ENCODE measurements at places on chromosomes 2 and 18. TPM values are rescaled to one million over a fixed set of nuclear protein-coding genes. Genes with fewer than 3 reads are reported as not detected.

GRCh38 chr2:74045454-74045853 lies 60.7 kb downstream of the TET3 start:
- DNase-seq = no peak
- peaks cover 9% of the 10 kb centered on the region for H3K36me3 ChIP-seq
- peaks cover 33% of the 10 kb centered on the region for H3K4me1 ChIP-seq
- no peaks in the 10 kb centered on the region for H3K27me3 ChIP-seq
- no peak overlapping the region for H3K4me3 ChIP-seq
- H3K27ac ChIP-seq = no peak overlapping the region

GRCh38 chr2:158191076-158191895 lies 89.6 kb downstream of the UPP2 start:
- H3K27me3 ChIP-seq = peaks cover 29% of the 10 kb centered on the region
- no peak overlapping the region for H3K4me3 ChIP-seq
- peaks cover 25% of the 10 kb centered on the region for H3K4me1 ChIP-seq
- peak; percentile 66 for DNase-seq

SLC14A1 gene
- total RNA-seq = 0.74 TPM

GRCh38 chr2:1026141-1026540 lies 75.5 kb downstream of the SNTG2 start:
- H3K36me3 ChIP-seq = no peaks in the 10 kb centered on the region
- no peak overlapping the region for H3K27ac ChIP-seq
- no peaks in the 10 kb centered on the region for H3K4me1 ChIP-seq
- no peak overlapping the region for H3K4me3 ChIP-seq
- no peaks in the 10 kb centered on the region for H3K27me3 ChIP-seq
- DNase-seq = no peak

DNA sequence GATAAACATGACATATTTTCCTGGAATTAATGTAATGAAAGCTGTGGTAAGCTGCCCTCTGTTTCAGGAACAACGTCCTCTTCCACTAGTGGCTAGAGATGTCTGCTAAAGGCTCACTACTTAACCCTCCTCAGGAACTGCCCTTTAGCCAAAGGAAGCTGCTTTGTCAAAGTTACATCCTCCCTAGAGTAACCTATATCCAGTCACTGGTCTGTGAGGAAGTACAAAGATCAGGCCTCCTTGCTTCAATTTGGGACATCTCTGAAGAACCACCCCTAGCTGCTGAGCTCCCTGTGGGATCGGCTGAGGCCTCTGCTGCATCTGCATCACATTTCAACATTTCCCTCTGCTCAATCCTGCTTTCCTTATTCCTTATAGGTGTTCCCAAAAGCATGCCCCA lies 107.8 kb downstream of the PRELID3A start:
- no peaks in the 10 kb centered on the region for H3K27me3 ChIP-seq
- no peaks in the 10 kb centered on the region for H3K4me1 ChIP-seq
- H3K4me3 ChIP-seq = no peak overlapping the region
- no peak overlapping the region for H3K27ac ChIP-seq
- DNase-seq = no peak
- H3K36me3 ChIP-seq = no peaks in the 10 kb centered on the region

DNA sequence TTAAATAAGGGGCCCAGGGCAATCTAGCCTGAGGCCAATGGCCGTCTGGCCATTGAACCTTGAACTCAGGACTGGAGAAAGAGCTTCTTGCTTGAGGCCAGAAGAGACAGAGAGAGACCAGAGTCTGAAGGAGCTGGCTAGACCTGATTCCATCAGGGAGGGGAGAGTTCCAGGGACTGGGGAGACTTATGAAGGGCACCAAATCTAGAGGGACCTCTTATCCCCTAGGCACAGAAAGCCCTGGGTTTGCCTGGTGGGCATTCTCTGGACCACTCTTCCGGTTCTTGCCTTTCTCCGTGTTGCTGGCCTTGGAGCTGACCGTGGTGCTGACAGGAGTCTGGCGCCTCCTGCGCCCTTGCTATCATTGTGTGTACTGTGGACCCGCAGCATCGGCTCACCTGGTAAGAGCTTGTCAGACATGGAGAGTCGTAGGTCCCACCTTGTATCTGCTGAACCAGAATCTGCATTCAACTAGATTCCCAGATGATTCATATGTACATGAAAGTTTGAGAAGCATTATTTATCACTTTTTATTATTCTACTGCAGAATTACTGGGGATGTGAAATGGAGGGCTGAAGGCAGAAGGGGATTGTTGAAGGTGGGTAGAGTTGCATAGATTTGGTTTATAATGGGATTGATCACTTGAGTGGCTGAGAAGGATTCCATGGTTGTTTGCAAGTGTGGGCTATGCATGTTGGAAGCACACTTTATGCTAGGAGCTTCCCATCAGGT lies 4.3 kb upstream of the TRPM8 start:
- no peaks in the 10 kb centered on the region for H3K4me1 ChIP-seq
- H3K27ac ChIP-seq = no peak overlapping the region
- DNase-seq = peak; percentile 46
- H3K4me3 ChIP-seq = no peak overlapping the region
- peaks cover 3% of the 10 kb centered on the region for H3K27me3 ChIP-seq

DNA sequence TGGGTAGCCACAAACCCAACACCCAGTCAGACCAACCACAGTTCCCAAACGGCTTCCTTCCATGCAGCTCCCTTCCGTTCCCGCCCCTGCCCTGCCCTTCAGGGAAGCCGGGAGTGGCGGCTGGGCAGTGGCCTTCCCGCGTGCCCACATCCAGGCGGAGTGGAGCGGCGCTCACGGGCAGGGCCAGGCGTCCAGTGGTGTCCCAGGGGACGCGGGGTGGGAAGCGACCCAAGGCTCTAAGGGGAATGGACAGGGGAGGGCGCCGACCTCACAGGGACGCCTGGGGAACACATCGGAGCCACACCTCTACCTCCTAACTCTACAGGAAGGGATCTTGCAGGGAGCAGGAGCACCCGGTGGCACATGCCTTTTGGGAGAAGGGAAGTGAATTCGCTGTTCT lies 225.9 kb upstream of the MGAT5 start:
- no peaks in the 10 kb centered on the region for H3K36me3 ChIP-seq
- H3K4me1 ChIP-seq = no peaks in the 10 kb centered on the region
- no peak for DNase-seq

PRSS56 gene
- total RNA-seq = not detected

DNA sequence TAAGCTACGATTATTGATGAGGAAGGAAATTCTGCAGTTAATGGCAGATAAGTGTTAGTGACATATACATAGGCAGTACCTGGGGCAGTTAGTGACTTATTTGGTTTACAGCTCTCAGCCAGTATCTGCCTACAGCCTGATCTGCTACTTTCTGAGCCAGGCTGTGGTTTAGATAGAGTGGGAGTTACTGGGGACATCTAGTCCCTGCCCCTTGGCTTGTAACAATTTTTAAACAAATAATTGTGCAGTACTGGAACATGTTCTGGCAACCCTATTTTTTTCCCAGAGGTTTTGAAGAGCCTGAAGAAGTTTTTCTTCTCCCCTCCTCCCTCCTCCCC lies 2.3 kb downstream of the KIF5C start:
- peaks cover 9% of the 10 kb centered on the region for H3K4me1 ChIP-seq
- DNase-seq = no peak
- peaks cover 6% of the 10 kb centered on the region for H3K36me3 ChIP-seq
- peaks cover 10% of the 10 kb centered on the region for H3K27me3 ChIP-seq

INPP5D gene
- total RNA-seq = 50.9 TPM

DNA sequence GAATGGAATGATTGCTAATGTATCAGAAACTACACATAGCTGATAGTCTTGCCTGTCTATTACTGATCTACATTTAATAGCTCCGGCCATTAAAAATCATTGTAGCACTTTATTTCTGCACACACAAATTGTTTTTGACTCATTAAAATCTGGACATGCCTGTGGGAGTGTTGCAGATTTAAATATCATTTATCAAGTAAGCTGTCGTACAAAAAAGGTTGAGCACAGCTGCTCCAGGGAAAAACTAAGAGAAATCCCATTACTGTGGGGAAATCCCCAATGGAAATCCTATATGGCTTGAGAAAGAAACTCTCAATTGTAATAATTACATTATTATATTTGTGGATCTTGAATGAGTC lies 99.6 kb upstream of the CERS6 start:
- H3K27me3 ChIP-seq = no peaks in the 10 kb centered on the region
- H3K36me3 ChIP-seq = no peaks in the 10 kb centered on the region
- peaks cover 32% of the 10 kb centered on the region for H3K4me1 ChIP-seq
- DNase-seq = no peak

GRCh38 chr2:140128909-140129308 lies 1348.7 kb upstream of the NXPH2 start:
- no peaks in the 10 kb centered on the region for H3K4me1 ChIP-seq
- H3K27me3 ChIP-seq = no peaks in the 10 kb centered on the region
- no peak overlapping the region for H3K4me3 ChIP-seq

RAB6C gene
- total RNA-seq = not detected

- no peaks in the 10 kb centered on the region for H3K27me3 ChIP-seq
- DNase-seq = peak; percentile 3
- peaks cover 38% of the 10 kb centered on the region for H3K4me1 ChIP-seq
These were observed 116.1 kb downstream of the NFATC1 start for GRCh38 chr18:79511671-79512301.

GRCh38 chr2:175393851-175394250 lies 212.3 kb upstream of the ATP5MC3 start:
- DNase-seq = no peak
- no peaks in the 10 kb centered on the region for H3K36me3 ChIP-seq
- no peaks in the 10 kb centered on the region for H3K4me1 ChIP-seq
- H3K27ac ChIP-seq = no peak overlapping the region

- H3K27ac ChIP-seq = no peak overlapping the region
- H3K4me1 ChIP-seq = no peaks in the 10 kb centered on the region
- DNase-seq = no peak
- no peak overlapping the region for H3K4me3 ChIP-seq
These were observed 44.2 kb upstream of the HS6ST1 start for GRCh38 chr2:128362889-128363228.

ALK gene
- not detected for total RNA-seq

GLI2 gene
- not detected for total RNA-seq

DNA sequence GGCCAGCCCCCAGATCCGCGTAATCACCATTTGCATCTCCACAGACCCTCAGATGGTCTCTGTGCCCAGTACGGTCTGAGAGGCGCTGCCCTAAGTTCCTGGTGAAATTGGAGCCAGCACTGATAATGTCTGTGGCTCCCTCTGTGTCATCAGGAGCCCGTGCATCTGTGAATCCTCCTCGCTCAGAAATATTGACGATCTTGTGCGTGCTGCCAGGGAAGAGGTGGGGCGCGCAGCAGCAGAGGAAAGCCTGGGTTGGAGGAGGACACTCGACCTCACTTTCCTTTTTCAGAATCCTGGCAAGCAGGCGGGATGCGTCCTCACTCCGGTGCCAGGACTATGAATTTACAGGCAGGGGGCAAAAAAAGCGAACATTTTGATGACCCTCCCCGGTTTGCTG lies 686.1 kb upstream of the SALL3 start:
- no peak overlapping the region for H3K4me3 ChIP-seq
- H3K36me3 ChIP-seq = no peaks in the 10 kb centered on the region
- H3K4me1 ChIP-seq = no peaks in the 10 kb centered on the region
- no peaks in the 10 kb centered on the region for H3K27me3 ChIP-seq
- no peak overlapping the region for H3K27ac ChIP-seq
- no peak for DNase-seq

DNA sequence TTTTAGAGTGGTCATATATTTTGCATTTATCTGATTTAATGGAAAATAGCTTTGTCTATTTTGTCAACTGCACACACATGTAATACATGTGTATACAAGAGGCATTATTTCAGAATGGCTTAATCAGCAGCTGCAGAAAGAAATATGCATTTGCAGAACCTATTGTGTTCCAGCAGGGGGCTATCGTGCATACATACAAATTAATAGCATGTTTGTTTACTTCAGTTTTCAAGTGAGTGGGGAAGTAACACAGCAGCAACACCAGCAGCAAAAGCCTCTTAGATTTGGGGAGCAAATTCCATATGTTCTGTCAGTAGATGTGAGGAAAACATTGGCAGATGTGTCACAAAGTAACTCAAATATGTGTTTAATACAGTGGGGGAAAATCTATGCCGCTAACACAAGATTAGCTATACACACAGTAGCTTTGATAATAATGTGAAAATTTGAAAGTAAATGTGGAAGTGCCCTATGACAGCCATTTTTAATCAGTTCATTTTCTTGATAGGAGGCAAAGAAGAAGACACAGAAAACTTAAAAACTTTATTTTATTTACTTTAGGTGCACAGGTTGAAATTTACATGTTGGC lies 218.1 kb downstream of the WDR7 start:
- no peak overlapping the region for H3K4me3 ChIP-seq
- no peaks in the 10 kb centered on the region for H3K27me3 ChIP-seq
- peak; percentile 17 for DNase-seq
- no peak overlapping the region for H3K27ac ChIP-seq
- no peaks in the 10 kb centered on the region for H3K36me3 ChIP-seq

- H3K4me1 ChIP-seq = no peaks in the 10 kb centered on the region
- H3K27ac ChIP-seq = no peak overlapping the region
These were observed 20.6 kb downstream of the RPL37A start for GRCh38 chr2:216519154-216519762.

DNA sequence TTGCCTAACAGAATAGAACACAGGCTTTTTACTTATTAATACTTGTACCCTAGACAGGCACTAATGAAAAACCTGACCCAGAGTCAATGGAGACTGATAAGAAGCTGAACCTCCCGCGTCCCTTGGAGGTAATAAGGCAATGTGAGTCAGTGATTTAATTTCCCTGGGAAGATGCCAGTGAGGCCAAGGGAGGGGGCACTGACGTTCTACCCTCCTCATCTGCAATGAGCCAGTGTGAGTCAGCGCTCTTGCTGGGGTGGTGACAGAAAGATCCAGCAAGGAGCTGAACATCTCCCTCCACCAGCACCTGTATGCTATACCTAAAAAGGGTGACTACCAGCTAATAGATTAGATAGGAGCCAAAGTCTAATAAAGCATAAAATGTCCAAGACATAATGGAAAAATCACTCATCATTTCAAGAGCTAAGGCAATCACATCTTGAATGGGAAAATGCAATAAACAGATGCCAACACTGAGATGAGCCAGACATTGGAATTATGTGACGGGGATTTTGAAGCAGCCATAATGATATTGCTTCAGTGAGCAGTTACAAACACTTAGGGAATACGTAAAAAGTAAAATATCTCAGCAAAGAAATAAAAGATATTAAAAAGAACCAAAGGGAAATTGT lies 116.9 kb downstream of the TPGS2 start:
- H3K27ac ChIP-seq = no peak overlapping the region
- DNase-seq = no peak
- H3K36me3 ChIP-seq = no peaks in the 10 kb centered on the region
- peaks cover 4% of the 10 kb centered on the region for H3K27me3 ChIP-seq
- H3K4me1 ChIP-seq = no peaks in the 10 kb centered on the region

KIF5C gene
- 24.5 TPM for total RNA-seq

DNA sequence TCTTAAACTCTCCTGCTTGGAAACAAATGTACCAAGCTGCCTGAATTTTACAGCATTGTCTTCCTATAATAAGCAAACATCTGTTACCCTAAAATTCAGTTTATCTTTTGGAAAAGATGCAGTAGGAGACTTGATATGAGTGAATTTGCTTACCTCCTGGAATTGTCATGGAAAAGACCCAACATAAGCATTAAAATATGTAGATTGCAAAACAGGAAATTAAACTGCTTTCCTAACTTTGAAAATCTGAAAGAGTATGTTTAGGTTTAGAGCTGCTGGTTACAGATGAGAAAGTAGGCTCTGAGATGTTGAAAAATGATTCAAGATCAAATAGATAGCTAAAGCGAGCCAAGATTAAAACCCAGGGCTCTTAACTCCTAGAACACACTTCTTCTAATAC lies 316.5 kb downstream of the SOX11 start:
- no peaks in the 10 kb centered on the region for H3K27me3 ChIP-seq
- H3K36me3 ChIP-seq = no peaks in the 10 kb centered on the region
- no peaks in the 10 kb centered on the region for H3K4me1 ChIP-seq
- H3K27ac ChIP-seq = no peak overlapping the region

OSR1 gene
- total RNA-seq = not detected
